ENCODE measurements at places on chromosomes 16 and 17. TPM values are rescaled to one million over a fixed set of nuclear protein-coding genes. Genes with fewer than 3 reads are reported as not detected.

The NOXO1 gene
- 1.2 TPM for total RNA-seq

The CRYM gene
- total RNA-seq = 18.0 TPM

The PRR29 gene
- total RNA-seq = 0.74 TPM

DNA sequence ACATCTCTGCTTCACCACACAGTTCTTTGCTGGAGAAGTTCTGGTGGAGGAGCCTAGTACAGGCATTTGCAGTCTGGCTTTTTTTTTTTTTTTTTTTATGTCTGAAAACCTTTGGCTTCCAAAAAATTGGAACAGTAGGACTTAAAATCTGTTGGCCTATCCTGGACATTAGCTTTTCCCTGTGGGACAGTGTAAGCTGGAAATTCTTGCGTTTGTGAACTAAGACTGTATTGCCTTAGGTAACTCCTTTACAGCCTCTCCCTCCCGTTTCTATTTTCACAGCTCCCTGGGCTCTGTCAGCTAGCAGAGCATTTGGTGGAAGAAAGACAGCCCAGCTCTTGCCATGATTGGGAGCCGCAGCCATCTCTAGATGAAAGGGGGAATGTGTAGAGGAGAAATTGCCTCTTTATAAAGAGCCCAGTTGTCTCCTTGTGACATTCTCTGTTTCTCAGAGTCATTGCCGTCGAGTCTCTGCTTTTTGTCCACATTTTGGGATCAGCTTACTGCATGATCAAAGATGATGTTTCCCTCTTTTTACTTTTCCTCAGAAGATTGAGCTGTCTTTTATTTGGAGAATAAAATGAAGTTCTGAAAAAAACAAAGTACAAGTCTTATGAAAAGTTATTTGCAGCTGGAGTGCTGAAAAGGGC is 227.5 kb downstream of the SPECC1 start:
- H3K27me3 ChIP-seq = no peaks in the 10 kb centered on the region
- no peak for DNase-seq
- no peak overlapping the region for H3K4me3 ChIP-seq
- H3K4me1 ChIP-seq = no peaks in the 10 kb centered on the region

DNA sequence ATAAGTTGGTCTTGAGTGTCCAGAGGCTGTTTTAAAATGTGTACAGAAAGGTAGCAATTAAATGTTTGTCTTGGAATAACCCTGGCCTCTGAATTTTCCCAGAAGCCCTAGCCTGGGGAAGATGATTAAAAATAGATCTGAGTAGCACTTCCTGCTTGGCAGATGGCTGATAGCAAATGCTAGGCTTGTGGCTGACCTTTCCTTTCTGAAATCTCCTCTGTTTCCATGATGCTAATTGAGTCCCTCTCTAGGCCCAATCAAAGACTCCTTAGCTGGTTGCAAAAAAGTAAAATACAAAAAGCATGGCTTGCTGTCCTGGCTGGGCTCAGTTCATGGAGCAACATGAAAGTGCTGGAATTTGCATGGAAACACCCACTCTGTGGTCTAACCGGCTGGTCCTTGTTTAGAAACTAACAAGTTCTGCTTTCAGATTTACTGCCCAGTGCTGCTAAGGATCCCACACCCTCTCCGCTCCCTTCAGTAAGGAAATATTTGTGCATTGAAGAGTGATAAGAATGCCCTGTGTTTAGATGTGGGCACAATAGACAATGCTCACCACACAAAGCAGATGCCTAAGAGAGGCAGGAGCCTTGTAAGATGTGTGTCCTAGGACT is 40.8 kb downstream of the YPEL2 start:
- H3K4me3 ChIP-seq = no peak overlapping the region
- H3K27ac ChIP-seq = no peak overlapping the region
- no peaks in the 10 kb centered on the region for H3K36me3 ChIP-seq
- no peaks in the 10 kb centered on the region for H3K27me3 ChIP-seq

The CDRT4 gene
- total RNA-seq = 13.0 TPM

The G6PC1 gene
- total RNA-seq = not detected

The FBXL16 gene
- 12.6 TPM for total RNA-seq

The TPSD1 gene
- not detected for total RNA-seq

GRCh38 chr17:8163978-8164814 is 1.4 kb upstream of the VAMP2 start:
- H3K36me3 ChIP-seq = peaks cover 5% of the 10 kb centered on the region
- H3K27ac ChIP-seq = peak overlapping the region; percentile 100
- no peaks in the 10 kb centered on the region for H3K27me3 ChIP-seq
- peak; percentile 59 for DNase-seq
- H3K4me1 ChIP-seq = peaks cover 25% of the 10 kb centered on the region

DNA sequence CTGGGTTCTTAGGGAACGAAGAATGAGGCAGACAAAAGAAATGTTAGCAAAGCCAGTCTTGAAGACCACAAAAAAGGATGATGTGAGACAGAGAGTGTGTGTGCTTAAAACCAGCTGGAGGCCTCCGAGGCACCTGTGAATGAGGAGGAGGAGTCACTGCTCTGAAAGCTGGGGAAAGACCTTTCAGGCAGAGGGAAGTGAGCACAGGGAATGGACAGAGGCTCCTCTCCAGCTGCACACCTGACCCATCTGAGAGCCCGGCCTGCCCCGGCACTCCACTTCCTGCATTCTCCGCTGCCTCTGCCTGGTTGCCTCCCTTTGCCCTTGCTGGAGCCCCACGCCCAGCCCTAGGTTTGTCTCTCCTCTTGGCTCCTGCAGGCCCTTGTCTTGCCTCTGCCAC is 55.2 kb upstream of the SREBF1 start:
- H3K4me3 ChIP-seq = no peak overlapping the region
- no peaks in the 10 kb centered on the region for H3K27me3 ChIP-seq
- H3K27ac ChIP-seq = no peak overlapping the region
- H3K36me3 ChIP-seq = no peaks in the 10 kb centered on the region

- no peaks in the 10 kb centered on the region for H3K36me3 ChIP-seq
- H3K27me3 ChIP-seq = no peaks in the 10 kb centered on the region
- DNase-seq = no peak
- peaks cover 6% of the 10 kb centered on the region for H3K4me1 ChIP-seq
- no peak overlapping the region for H3K27ac ChIP-seq
- H3K4me3 ChIP-seq = no peak overlapping the region
These were observed 236.1 kb upstream of the TNRC6C start for GRCh38 chr17:77722366-77722765.

The MYH13 gene
- not detected for total RNA-seq

The CLEC19A gene
- not detected for total RNA-seq

GRCh38 chr16:814974-815373 is 14.4 kb upstream of the GNG13 start:
- H3K27ac ChIP-seq = no peak overlapping the region
- DNase-seq = no peak
- no peaks in the 10 kb centered on the region for H3K4me1 ChIP-seq
- no peak overlapping the region for H3K4me3 ChIP-seq
- H3K36me3 ChIP-seq = no peaks in the 10 kb centered on the region

The ZNF652 gene
- total RNA-seq = 54.5 TPM

DNA sequence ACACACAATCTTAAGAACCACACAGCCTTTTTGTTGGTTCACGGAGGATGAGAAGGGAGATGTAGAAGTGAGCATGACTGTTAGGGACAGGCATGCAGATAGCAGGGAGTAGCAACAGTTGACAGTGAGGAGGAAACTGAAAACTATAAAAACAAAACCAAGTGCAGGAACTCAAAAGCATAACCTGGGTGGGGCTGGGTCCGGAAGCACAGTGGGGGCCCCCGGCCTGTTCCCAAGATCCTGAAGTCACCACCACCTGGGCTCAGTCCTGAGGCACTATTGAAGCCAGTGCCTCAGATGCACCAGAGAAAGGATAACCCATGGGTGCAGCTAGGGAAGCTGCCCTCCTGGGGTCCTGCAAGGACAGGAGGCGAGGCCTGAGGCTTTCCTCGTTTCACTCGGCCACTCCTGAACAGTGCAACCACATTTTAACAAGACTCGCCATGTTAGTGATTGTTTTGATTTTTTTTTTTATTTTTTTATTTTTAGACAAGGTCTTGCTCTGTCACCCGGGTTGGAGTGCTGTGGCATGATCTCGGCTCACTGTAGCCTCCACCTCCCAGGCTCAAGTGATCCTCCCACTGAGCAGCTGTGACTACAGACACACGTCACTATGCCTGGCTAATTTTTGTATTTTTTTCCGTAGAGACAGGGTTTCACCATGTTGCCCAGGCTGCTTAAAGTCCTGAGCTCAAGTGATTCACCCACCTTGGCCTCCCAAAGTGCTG is 27.7 kb upstream of the CBX4 start:
- no peaks in the 10 kb centered on the region for H3K4me1 ChIP-seq
- DNase-seq = no peak
- no peaks in the 10 kb centered on the region for H3K36me3 ChIP-seq
- H3K27me3 ChIP-seq = no peaks in the 10 kb centered on the region

DNA sequence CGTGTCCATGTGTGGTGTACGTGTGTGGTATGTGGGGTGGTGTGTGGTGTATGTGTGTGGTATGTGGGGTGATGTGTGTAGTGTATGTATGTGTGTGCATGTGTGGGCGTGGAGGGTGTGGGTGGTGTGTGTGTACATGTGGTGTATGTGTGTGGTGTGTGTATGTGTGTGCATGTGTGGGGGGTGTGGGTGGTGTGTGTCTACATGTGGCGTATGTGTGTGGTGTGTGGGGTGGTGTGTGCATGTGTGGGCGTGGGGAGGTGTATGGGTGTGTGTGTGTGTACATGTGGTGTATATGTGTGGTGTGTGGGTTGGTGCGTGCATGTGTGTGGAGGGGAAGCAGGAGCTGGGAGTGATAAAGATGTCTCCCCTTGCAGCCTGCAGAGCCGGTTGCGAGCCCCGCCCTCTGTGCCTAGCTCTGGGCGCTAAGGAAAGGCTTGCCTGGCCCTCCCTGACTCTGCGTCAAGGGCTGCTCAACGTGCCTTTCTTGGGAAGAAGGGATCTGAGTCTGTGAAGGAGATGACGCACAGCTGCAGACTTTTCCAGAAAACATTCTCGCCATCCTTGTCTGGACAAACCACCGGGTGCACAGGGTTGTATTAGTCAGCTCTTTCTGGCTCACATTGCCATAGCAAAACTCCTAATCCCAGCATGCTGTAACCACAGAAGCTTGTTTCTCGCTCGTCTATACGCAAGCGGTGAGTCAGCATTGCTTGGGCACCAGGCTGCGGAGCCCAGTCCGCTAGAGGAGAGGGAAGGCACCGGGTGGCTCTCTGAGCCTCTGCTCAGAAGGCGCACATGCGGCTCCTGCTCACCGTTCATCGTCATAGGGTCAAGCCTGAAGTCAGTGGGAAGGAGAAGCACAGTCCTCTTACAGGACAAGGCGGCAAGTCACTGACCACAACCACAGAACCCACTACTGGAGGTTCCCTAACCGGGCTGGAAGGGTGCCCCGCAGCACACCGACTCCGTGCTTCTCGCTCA is 2.0 kb upstream of the CD300H start:
- no peaks in the 10 kb centered on the region for H3K4me1 ChIP-seq
- H3K4me3 ChIP-seq = no peak overlapping the region
- no peak overlapping the region for H3K27ac ChIP-seq
- DNase-seq = peak; percentile 39
- H3K27me3 ChIP-seq = no peaks in the 10 kb centered on the region

The KRT27 gene
- not detected for total RNA-seq

- DNase-seq = peak; percentile 96
- peak within 1 kb of the TSS; percentile 95 for H3K27ac ChIP-seq
- peaks cover 35% of the 10 kb centered on the region for H3K36me3 ChIP-seq
- no peaks in the 10 kb centered on the region for H3K27me3 ChIP-seq
- peaks cover 11% of the 10 kb centered on the region for H3K4me1 ChIP-seq
These were observed at the start of gene LUC7L for GRCh38 chr16:228852-229730. Gene LUC7L, minus strand, starts transcription at chr16:229449. Its CDS starts 110 bp downstream, at chr16:229339.

The GRB2 gene
- 121 TPM for total RNA-seq

DNA sequence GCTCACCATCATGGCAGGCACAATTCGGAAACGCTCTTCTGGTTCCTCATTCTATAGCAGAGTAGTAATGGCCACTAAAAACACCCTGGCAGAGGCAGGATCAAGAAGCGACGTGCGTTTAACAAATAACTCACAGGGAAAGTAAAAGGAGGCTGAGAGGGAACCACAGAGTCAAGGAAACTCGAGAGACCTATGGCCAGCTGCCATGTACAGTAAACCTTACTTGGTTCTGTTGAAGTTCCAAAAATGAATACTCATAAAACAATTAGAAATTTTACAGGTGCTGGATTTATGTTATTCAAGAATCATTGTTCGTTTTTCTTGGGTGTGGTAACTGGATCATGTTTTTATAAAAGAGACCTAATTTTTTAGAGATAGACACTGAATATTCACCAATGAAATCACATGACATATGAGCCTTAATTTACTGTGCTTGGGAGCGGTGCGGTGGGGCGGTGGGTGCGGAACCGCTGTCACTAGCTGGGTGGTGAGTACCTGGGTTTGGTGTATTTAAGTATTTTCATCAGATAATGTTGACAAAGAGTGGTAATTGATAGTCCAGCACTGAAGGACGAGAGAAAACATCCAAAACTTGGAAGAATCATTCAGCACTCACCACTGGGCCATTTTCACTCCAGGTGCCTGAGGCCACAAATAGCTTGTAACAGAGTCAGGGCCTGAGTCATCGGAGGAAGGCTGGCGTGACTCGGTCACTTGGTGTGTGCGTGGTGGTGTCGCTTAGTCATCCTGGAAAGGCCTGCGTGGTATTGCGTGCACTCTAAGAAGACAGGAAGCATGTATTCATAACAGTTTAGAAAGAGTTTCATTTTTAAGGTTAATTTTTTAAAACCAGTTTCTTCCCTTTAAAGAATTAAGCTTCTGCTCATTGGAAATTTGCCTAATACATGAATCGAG is 135.4 kb upstream of the CHMP6 start:
- H3K36me3 ChIP-seq = no peaks in the 10 kb centered on the region
- no peak for DNase-seq
- H3K27ac ChIP-seq = no peak overlapping the region
- H3K4me3 ChIP-seq = no peak overlapping the region
- no peaks in the 10 kb centered on the region for H3K27me3 ChIP-seq
- H3K4me1 ChIP-seq = peaks cover 8% of the 10 kb centered on the region

The PRDM7 gene
- total RNA-seq = not detected

The MPRIP gene
- 113 TPM for total RNA-seq

GRCh38 chr16:4385066-4385788 is 13.6 kb downstream of the VASN start:
- no peaks in the 10 kb centered on the region for H3K36me3 ChIP-seq
- no peak overlapping the region for H3K27ac ChIP-seq
- DNase-seq = no peak
- H3K4me3 ChIP-seq = no peak overlapping the region
- no peaks in the 10 kb centered on the region for H3K27me3 ChIP-seq

DNA sequence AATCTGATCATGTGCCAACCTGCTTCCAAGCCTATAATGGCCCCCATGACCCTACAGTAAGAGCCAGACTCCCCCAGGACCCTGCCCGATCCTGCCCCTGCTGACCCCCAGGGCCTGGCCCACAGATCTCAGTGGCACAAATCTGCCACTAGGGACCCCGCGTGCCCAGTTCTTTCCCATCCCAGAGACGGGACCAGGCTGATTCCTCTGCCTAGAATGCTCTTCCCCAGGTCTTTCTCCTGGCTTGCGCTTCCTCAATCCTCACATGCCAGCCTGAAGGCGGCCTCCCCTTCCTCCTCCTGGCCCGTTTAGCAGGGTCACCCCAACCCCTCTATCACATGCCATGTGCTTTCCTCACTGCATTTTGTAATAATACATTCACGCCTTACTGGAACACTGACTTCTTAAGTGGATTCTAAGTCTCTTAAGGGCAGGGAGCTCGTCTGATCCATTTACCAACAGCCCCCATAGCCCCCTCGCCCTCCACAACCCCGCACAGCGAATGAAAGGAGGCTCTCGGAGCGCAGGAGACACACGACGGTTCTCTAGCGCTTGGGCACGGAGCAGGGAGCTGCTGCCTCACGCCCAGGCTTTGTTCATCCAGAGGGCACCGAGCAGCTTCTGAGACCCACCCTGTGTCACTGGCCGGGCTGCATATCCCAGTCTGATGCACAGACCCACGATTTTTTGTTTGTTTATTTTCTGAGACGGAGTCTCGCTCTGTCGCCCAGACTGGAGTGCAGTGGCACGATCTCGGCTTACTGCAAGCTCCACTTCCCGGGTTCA is 1.2 kb downstream of the TRIM65 start:
- DNase-seq = peak; percentile 83
- peak overlapping the region; percentile 78 for H3K4me3 ChIP-seq
